ENCODE measurements at places on chromosomes 11 and 22.

DNA sequence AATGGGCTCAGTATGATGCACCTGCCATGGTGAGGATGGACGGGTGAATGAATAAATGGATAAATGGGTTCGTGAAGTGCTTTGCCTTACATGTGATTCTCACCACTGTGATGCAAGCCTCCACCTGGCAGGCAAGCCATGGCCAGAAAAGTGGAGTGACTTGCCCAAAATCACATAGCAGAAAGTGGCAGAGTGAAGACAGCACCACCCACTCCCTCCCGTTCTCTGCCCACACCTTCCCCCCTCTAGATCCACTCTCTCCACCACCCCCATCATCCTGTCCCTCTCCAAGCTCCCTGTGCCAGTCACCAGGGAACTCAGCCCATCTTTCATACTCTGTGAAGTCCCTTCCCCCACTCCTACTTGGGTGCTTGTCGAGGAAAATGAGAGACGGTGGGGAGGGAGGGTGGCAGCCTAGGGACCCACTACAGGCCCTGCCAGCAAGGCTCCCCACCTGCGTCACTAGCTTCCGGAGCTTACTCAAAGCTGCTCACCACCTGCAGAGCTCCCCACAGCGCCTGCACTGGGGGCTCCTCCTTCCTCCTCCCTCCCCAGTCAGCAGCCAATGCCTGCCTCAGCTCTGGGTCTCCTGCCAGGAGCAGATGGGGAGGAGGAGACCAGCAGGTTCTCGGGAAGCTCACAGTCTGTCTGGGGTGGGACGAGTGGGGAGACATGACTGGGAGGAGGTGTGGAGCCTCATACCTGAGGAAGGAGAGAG, 82.3 kb downstream of the PDE2A start:
- DNase-seq: no peak

GRCh38 chr11:21343204-21343603, 673.8 kb downstream of the NELL1 start:
- no peak for DNase-seq

- no peak for DNase-seq
Observed at GRCh38 chr11:107924306-107924705, 3.9 kb upstream of the RAB39A start.

GRCh38 chr11:76265771-76266241, 59.5 kb upstream of the WNT11 start:
- no peak for DNase-seq

DNA sequence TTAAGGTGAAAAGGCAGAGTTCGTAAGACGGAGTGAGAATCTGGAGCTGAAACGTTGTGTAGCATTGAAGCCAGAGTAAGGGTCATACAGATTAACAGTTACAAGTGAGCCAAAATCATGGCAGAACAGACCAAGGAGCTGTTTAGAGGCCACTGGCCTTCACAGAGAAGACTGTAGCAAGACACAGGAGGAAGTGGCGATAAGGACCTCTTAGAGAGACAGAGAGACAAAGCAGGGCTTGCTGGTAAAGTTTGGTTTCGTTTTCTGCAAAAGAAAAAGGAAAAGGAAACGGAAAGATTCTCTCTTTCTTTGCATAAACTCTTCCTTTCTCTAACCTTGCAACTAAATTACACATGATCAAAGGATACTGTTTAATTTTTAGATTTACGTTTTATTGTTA, 83.0 kb downstream of the AASDHPPT start:
- DNase-seq: peak; percentile 7

- no peak for DNase-seq
Observed at GRCh38 chr11:94272738-94273313, 31.6 kb upstream of the IZUMO1R start.
